ENCODE measurements at places on chromosomes 2 and 18.

GRCh38 chr2:220533485-220533884, 906.1 kb downstream of the SLC4A3 start:
- peak; percentile 71 for DNase-seq

GRCh38 chr2:240925568-240926515, 19.7 kb downstream of the CROCC2 start:
- peak; percentile 86 for DNase-seq

- no peak for DNase-seq
Observed at GRCh38 chr2:101622210-101623030, 75.1 kb upstream of the MAP4K4 start.

DNA sequence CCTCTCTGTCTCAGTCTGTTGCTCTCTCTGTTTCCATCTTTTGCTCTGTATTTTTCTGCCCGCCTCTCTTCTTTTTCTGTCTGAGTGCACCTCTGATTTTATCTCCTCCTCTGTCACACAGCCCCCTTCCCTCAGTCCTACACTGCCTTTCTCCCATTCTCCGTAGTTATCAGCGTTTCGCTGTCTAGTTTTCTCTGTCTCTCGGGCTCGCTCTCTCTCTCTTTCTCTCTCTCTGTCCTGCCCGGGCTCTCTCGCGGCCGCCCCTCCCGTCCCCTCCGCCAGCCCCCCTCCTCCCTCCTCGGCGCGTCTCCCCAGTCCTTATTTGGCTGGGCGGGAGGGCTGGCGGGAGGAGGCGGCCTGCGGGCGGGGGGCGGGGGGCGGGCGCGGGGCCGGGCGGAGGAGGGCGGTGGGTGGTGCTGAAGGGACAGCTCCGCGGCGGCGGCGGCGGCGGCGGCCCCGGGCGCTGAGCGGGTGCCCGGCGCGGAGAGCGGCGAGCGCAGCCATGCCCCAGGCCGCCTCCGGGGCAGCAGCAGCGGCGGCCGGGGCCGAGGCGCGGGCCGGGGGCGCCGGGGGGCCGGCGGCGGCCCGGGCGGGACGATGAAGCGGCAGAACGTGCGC, at the start of gene KCNK3:
Gene KCNK3, plus strand, starts transcription at position 444 of the 618 bp plus-strand sequence. Its CDS starts 154 bp downstream, at position 598.
- peak; percentile 88 for DNase-seq

- DNase-seq, result no peak
Observed at GRCh38 chr2:170969872-170970496, 40.9 kb downstream of the GORASP2 start.

DNA sequence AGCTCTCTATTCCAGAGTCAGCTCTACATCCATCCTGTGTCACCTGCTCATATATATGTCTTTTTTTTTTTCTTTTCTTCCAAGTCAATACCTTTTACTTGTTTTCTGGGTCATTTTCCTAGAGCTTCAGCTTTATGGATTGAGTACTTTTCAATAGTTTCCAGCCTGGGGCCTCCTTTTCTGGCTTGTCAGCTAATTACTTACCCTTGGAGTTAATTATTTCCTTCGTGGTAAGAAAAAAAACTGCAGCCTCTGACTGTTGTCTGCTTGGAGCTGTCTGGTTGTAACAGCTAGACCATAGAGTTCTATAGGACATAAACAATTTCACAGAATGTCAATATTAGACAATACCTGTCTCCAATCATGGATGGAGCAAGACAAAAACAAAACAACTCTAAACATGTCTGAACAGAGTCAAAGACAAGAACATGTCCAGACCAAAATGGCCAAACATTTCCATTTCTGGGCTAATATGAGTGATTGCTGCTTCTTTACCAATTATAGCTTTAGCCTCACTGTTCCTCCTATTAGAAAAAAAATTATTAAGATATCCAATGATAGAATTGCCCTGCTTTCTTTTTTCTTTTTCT, 643.1 kb downstream of the SLC4A3 start:
- DNase-seq, result no peak

DNA sequence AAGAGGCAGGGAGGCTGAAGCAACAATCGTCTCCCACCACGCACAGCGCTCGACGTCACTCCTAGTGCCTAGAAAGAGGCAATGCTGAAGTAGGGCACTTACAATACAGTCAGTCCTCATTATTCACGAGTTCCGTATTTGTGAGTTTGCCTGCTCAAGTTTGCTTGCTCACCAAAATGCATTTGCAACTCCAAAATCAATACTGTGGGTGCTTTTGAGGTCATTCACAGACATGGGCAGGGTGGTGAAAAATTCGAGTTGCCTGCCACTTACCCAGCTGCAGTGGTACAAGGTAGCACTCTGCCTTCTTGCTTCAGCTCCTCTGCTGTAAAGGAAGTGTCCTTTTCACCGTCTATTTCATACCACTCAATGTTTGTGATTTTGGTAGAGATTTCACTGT, 113.7 kb upstream of the NCK2 start:
- DNase-seq, result no peak

- peak; percentile 81 for DNase-seq
Observed at GRCh38 chr2:149125031-149125725, 86.7 kb downstream of the LYPD6B start.

GRCh38 chr2:99609851-99610381, 120.1 kb upstream of the REV1 start:
- DNase-seq, result no peak

- peak; percentile 68 for DNase-seq
Observed at GRCh38 chr2:118047380-118047826, 33.5 kb upstream of the CCDC93 start.

DNA sequence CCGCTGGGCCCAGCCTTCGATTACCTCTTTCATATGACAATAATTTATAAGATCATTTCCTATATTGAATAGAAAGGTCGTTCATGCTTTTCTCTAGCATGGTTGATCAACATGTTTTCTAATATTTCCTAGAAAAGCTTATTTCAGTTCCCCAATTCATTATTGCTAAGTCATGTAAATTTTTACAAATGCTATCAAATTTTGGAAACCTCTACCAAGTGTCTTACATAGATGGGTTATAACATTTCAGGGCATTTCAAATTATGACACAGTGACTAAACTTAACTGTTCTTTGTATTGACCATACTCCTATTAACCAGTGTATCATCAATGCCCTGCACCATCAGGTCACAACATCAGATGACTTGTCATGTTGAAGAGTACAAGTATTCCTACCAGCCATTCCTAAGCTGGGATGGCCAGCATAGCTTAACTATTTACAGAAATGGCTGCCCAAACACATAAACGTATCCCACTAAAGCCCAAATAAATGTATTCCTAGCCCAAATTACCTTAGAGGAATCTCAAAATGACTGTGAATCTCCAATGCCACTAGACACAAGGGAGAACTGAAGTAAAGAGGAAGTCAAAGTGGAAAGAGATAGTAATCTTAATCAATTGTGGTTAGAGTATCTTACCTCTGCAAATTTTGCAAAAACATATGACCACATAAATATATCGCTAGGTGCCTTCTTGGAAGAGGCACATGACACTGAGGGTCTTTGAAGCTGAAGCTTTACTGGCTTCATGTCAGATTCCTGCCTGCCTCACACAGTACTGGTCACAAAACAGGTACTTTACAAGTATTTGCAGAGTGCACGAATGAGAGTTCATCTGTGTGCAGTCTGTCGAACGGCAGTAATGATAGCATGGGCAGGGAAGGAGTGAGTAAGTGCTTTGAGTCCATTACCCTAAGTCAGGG, 87.3 kb upstream of the TLK1 start:
- no peak for DNase-seq

- peak; percentile 9 for DNase-seq
Observed at GRCh38 chr2:165586019-165586418, 116.5 kb downstream of the CSRNP3 start.

GRCh38 chr2:4192119-4192518, 488.7 kb downstream of the DCDC2C start:
- DNase-seq, result no peak

DNA sequence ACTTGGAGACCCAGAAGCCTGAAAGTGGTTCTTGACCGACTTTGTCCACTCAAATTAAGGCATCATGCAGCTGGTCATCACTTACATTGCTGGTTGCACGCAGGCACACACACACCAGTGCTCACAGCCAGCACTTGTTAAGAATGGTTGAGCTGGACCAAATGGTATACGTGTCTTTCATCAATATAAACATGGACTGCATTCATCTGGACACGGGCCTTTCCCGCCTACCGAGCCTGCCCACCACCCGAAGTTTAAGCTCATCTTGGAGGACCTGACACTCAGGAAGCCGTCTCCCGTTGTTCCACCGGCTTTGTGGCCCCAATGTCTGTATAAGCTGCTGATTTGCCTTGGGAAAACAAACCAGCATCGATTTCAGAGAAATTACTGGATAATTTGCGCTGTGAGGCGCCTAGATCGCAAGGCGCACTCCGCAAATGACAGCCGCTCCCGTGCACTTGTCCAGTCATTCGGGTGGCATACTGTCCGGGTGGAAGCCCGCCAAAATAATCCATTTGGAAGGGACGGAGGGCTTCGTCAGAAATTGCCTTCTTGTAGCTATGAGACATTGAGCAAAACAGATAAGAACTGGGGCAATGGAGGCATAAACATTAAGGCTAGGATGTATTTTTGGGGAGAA, 40.1 kb upstream of the AKAIN1 start:
- peak; percentile 92 for DNase-seq

- no peak for DNase-seq
Observed at GRCh38 chr18:48698707-48699106, 159.9 kb downstream of the CTIF start.

- DNase-seq, result peak; percentile 67
Observed at GRCh38 chr18:28189400-28190239, 12.7 kb upstream of the CDH2 start.

DNA sequence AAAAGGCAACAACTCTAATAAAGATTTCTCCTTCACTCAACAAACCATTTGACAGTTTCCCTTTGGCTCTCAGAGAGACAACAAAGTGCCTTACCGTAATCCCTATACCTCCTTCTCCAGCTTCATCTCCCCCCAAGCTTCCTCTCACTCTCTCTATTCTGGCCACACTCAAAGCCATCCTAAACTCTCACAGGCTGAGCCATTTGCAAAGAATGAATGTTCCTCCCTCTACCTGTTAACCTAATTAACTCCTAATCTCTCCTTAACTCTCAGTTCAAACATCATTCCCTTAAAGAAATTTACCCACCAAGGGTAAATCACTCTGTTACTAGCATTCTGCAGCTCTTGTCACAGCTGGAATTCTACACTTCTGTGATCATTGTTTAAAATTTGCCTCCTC, 38.2 kb downstream of the GFPT1 start:
- no peak for DNase-seq

- DNase-seq, result no peak
Observed at GRCh38 chr2:42800981-42801380, 8.6 kb upstream of the HAAO start.

DNA sequence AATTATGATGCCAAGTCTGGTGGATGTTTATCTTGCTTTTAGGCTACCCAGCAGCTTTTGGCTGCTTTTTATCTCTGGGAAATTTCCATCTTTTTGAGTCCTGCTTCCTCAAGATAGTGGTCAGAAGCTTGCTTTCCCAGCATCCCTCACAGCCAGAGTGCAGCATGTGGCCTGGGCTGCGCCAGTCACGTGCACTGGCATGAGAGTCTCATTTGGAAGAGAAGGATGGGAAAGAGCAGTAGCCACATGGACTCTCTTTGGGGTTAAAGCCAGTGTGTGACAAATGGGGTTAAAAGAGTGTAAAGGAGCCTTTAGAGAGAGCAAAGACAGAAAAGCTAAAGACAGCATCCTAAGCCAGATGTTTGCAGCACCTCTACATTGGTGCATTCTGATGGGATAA, 12.7 kb downstream of the GPR39 start:
- no peak for DNase-seq

DNA sequence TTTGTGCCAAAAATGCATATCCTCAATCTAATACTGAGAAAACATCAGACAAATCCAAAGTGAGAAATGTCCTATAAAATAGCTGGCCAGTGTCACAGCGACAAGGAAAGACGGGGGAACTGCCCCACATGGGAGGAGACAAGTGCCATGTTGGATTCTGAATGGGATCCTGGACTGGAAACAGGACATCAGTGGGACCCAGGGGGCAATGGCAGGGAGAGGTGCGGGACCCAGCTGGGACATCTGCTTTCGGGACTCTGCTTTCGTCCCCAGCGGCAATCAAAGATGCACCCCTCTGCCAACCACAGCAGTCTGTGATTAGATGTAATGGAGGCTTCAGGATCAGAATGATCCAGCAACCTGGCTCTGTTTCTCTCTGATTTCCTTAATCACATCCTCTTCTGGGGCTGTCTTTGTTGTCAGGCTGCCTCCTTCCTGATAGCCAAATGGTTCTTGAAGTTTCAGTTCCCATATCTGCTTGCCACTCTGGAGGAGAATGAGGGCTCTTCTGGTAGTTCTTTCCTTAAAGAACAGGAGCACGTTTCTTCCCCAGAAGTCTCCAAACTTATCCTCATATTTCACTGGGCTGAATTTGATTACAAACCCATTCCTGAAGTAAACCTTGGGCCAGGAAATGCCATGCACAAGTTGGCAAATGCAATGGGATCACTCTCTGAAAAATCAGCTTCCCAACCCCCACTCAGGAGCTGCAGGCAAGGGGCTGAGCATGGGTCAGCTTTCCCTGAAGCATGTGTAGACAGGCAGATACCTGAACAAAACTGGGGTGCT, 13.6 kb upstream of the PROC start:
- DNase-seq, result no peak

DNA sequence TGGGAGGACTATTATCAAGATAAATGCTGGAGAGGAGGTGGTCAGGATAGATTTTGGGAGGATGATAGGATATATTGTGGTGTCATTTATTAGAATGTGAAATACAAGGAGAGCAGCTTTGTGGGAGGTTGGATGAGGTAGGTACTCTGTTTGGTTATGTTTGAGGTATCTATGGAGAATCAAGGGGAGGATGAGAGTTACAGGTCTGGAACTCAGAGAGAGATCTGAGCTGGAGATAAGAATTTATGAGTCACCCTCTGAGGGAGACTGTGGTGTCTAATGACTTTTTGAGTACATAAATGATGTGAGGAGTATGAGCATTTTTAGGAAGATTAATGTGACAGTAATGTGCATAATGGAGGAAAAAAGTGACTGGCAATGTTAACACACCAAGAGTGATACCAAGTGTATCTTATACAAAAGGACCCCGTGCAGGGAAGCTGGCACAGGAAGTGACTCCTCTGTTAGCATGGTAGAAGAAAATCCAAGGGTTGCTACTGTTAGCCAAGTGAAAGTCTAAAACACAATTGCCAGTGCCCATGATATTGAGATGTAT, 48.2 kb downstream of the CRIM1 start:
- DNase-seq, result peak; percentile 83

- DNase-seq, result peak; percentile 89
Observed at GRCh38 chr2:105910497-105911238, 166.0 kb downstream of the NCK2 start.

DNA sequence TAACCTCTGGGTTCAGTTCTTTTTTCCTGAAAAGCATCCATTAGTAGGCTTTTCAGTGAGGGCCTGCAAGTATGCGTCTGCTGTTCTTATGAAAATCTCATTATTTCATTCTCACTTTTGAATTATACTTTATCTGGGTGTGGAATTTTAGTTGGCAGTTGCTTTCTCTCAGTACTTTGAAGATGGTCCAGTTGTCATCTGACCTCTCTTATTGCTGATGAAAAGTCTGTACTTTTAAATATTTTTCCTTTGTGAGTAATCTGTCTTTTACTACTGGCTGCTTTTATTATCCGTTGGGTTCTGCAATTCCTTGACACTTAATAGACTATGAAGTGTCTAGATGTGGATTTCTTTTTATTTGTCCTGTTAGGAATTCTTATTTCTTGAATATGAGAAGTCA, 307.8 kb downstream of the CYP26B1 start:
- DNase-seq, result no peak

- no peak for DNase-seq
Observed at GRCh38 chr18:4251873-4252272, 203.2 kb downstream of the DLGAP1 start.

- DNase-seq, result no peak
Observed at GRCh38 chr2:62217970-62218369, 22.1 kb downstream of the B3GNT2 start.

GRCh38 chr2:3778851-3779495, 75.6 kb downstream of the DCDC2C start:
- DNase-seq, result peak; percentile 13

GRCh38 chr2:85770786-85771409, 17.1 kb downstream of the ATOH8 start:
- no peak for DNase-seq

Measured in DMS53 (cell line).